ENCODE measurements at places on chromosomes 7 and 10.

- no peak for DNase-seq
These were observed 7.0 kb downstream of the HOXA4 start for GRCh38 chr7:27123477-27124053.

DNA sequence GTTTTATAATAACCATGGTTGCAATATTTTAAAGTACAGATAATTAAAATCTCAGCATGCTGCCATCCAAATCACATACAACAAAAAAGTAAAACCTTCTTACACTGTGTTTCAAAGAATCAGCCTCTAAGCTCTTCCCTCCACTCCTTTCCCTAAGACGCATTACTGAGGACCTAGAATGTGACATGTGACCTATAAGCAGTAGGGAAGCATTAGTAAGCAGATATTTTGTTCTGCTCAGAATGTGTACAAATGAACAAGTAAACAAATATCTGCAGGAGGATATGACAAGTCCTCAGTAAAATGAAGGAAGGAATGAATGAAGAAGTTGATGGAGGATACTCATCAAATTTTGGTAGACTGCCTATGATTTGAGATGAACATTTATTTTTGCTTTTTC, 49.1 kb downstream of the RAB11FIP2 start:
- DNase-seq: no peak

DNA sequence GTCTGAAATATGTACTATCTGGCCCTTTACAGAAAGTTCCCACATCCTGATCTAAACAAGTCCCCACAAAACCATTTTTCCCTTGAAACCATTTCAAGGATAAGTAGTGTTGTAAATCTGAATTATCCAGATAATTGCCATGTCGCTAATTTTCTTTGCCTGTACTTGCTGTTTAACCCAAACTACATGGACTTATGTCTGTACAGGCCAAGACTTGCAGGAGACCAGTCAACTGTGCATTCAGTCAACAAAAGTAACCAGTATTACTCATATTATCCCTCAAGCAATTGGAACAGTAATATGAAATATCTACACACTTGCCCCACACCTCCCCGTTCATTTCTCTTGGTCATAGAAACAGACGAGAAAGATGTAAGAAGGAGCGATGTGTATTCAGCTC, 347.8 kb upstream of the NFE2L3 start:
- peak; percentile 98 for DNase-seq

- DNase-seq: no peak
These were observed 6.2 kb downstream of the CALHM2 start for GRCh38 chr10:103445767-103446567.

DNA sequence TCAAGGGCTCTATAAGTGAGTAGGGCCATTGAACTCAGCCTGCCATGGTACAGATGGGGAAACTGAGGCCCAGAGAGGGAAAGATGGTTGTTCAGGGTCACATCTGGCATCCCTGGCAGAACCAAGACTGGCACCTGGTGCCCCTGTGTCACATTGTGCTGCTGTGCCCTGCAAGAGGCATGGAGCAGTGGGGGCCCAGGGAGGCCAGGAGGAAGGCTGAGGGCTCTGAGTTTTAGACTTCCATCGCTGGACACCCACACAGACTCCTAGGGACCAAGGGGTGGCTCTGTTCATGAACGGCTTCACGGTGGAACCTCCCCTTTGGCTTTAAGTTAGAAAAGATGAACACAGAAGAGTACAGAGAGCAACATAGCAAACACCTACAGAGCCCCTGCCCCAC, 66.7 kb upstream of the AQP1 start:
- no peak for DNase-seq

DNA sequence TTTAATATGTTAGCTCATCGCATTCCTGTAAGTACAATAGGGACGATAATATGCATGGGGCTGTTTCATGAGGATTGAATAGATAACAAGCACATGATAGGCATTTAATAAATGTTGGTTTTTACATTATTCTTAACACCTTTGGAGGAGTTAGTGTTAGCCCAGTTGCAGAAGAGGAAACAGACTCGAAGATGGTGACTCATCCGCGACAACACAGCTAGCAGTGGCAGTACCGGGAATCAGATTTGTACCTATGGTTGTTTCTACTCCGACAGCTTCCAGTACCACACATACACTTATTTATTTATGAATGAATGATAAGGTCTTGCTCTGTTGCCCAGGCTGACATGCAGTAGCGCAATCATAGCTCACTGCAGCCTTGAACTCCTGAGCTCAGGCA, 2.9 kb downstream of the LRMDA start:
- peak; percentile 47 for DNase-seq

GRCh38 chr10:128985036-128985435, 482.0 kb upstream of the MGMT start:
- no peak for DNase-seq

DNA sequence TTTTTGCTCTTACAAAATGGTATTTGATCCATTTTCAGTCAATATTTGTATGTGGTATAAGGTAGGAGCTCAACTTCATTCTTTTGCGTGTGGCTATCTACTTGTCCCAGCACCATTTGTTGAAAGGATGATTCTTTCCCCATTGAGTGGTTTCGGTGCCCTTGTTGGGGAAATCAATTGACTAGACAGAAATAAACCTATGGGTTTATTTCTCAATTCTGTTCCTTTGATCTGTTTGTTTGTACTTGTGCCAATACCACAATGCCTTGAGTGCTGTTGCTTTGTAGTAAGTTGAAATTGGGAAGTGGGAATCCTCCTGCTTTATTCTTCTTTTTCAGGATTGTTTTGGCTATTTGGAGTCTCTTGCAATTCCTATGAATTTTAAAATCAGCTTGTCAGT, 41.0 kb downstream of the SNX10 start:
- no peak for DNase-seq

DNA sequence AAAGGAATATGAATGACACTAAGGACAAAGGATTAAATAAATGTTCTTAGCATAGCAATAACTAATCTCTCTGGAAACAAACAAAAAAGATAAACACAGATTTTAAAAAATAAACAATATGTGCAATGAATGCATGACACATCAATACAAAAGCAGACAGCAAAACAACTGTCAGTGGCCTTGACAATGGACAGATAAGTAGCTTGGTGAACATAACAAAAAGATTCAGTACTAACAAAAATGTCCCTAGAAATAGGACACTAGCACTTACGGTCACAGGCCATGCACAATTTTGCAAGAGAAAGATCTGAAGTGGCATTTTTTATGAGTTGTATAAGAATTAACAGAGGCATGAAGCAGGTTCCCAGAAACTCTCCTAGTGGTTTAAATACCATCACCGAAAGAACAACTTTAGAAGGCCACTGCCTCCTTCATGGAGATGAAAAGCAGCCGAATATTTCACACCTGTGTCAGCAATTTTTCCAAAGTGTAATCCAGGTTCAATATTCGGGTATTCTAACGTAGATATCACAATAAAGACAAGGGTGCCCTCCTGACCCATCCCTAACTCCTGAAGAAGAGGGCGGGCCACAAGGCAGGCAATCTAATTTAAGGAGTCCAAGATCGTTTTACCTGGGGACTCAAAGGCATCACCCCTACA, 231.3 kb upstream of the MKLN1 start:
- no peak for DNase-seq

- no peak for DNase-seq
These were observed 100.7 kb downstream of the CYTH3 start for GRCh38 chr7:6171532-6172223.

DNA sequence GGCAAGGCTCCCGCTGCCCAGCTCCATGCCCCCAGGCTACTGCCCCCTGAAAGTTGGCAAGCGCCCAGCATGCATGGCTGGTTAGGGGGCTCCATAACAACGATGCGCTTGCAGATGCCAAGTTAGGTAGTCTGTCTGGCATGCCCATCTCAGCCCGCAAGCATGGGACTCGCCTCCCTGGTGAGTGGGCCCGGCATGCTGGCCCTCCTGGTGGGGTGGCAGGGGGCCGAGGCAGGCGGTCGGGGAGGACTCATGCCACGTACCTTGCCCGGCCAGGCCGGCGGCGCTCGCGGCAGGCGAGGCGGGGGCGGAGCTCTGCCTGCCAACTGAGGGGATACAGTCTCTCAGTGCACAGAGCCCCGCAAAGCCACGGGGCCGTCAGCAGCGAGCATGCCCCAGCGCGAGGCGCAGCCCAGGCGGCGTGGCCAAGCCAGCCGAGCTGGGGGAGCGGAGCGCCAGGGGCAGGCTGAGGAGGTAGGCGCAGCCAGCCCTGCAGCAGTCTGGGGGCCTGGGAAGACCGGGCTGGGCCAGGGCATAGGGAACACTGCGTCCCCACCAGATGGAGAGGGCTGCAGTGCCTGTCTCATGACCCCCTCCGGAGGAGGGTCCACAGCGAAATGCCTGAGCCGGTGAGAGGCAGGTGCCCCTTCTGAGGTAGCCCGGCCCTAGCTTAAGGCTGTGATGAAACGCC, 28.0 kb upstream of the NDST2 start:
- DNase-seq: no peak

- no peak for DNase-seq
These were observed 372.1 kb upstream of the MKI67 start for GRCh38 chr10:128498378-128498730.

- no peak for DNase-seq
These were observed 62.5 kb downstream of the PIK3CG start for GRCh38 chr7:106927536-106927935.

DNA sequence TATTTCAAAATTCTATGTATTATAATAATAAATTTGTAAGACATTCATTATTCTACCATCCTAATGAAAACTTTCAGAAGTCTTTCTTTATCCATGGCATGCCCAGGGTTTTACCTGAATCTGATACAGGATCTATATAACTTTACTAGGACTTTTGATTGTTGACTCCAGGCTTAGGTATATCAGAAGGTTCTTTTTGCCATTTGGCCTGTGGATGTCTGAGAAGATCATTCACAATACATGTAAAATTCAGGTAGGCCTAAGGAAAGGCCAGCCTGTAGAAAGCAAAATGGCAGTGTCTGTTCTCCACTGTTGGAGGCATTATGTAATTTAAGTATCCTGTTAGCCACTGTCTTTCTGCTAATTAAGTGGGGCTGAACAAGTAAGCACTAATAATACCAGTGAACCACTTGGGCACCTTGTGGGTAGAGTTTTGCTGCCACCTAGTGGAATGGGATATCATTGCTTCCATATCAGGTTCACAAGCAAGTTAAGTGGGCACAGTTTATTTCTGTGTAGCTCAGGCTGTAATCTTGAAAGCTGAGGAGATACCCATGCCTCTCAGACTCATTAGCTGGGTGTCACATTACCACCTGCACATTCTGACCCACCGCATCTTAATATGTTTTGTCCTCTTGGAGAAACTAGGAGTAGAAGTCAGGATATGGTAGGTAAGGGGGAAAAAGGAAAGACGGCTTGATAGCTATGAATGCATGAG, 105.5 kb downstream of the SEPTIN7 start:
- peak; percentile 85 for DNase-seq

- no peak for DNase-seq
These were observed 105.5 kb upstream of the TBX20 start for GRCh38 chr7:35359423-35359822.

DNA sequence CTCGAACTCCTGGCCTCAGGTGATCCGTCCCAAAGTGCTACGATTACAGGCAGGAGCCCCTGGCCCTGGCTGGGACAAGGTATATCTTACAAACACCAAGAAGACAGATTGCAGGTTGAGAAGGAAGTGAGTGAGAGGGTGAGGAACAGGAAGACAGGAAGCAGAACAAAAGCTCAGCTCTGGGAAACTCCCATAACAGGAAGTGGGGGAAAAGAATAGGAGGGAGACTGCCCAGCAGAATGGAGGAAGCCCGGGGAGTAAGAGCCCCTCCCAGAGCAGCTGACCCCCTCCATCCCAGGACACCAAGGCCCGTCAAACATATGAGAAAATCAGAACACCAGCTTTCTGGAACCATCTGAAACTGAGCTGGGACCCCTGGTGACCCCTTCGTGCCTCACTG, 2.9 kb downstream of the TECPR1 start:
- DNase-seq: no peak

DNA sequence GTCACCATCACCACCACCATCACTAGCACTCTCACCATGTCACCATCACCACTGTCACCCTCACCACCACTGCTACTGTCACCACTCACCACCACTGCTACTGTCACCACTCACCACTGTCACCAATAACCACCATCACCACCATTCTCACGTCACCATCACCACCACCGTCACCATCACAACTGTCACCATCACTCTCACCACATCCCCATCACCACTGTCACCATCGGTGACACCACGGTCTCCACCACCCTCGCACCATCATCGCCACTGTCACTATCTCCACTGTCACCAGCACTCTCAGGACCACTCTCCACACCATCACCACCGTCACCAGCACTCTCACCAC, 130.4 kb downstream of the MAD1L1 start:
- no peak for DNase-seq

DNA sequence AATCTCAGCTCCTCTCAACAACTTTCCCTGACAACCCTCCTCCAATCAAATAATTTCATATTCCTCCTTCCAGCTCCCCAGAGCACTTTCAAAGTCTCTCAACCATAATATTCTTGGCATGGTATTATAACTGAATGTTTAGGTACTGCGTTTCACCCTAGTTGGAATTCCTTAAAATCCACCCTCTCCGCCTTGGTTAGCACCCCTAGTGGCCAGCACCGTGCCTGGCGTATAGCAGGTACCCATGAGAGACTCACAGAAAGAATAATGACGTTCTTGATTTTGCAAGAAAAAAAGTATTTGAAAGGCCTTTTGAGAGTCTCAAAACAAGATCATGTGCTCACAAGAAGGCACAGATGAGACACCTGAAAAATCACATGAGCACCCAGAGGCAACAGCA, 50.9 kb downstream of the GLI3 start:
- DNase-seq: peak; percentile 18

- DNase-seq: no peak
These were observed 124.9 kb upstream of the NPVF start for GRCh38 chr7:25353196-25353595.

GRCh38 chr7:116554911-116555310, 30.1 kb downstream of the CAV1 start:
- no peak for DNase-seq

- DNase-seq: no peak
These were observed 48.7 kb downstream of the IMMP2L start for GRCh38 chr7:111513566-111513965.

DNA sequence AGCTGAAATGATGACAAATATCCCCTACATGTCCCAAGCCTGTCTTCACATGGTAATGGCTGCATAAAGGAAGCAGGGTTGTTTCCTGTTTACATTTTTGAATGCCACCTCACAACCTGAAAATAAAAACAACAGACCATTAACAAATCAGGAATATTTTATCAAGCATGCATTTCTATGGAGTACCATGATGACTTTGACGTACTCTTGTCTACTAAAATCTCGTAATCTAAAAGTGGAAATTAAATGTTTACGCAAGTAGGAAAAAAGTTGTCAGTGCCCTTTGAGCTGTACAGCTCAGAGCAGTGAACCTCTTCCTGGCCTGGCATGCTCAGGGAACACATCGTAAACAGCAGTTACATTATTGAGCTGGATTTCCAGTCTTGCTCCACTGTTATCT, 194.1 kb downstream of the INHBA start:
- peak; percentile 63 for DNase-seq

GRCh38 chr7:91085175-91085574, 179.1 kb upstream of the FZD1 start:
- no peak for DNase-seq

- peak; percentile 86 for DNase-seq
These were observed 55.7 kb downstream of the ADK start for GRCh38 chr10:74206746-74207145.
